Sigmoid colon (tissue), 7 donors: ENCODE measurements at places on chromosomes 16 and 17.

GRCh38 chr16:66858740-66859396 lies 14.7 kb downstream of the CA7 start:
- no peak for DNase-seq

- no peak for DNase-seq
Observed at GRCh38 chr16:53198933-53199332, 144.1 kb downstream of the CHD9 start.

GRCh38 chr16:82583422-82583821 lies 43.3 kb upstream of the CDH13 start:
- no peak for DNase-seq

- DNase-seq = no peak
Observed at GRCh38 chr16:52515068-52515671, 31.8 kb downstream of the TOX3 start.

- DNase-seq = peak; percentile 80
Observed at GRCh38 chr16:11679250-11679649, 11.0 kb downstream of the SNN start.

DNA sequence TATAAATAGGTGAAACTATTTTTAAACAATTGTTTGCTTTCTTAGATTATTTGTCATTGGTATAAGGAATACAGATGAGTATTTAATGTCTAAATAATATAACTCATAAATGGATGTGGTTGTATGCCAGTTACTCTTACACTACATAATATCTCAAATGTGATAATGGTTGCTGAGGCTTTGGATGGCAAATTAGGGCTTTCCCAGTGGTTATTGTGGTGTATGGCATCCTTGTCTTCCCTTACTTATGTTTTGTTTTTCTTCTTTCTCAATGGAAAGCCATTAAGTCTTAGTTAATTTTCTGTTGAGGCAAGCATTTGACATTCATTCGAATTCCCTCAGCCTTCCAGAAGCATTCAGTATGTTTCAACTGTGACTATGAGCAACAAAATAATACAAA lies 10.5 kb downstream of the OMG start:
- no peak for DNase-seq

GRCh38 chr16:74183601-74184360 lies 112.8 kb upstream of the PSMD7 start:
- no peak for DNase-seq

GRCh38 chr16:68590201-68590994 lies 51.3 kb downstream of the ZFP90 start:
- no peak for DNase-seq

GRCh38 chr16:11350921-11351335 lies 5.7 kb downstream of the RMI2 start:
- DNase-seq = no peak

- DNase-seq = no peak
Observed at GRCh38 chr17:65261682-65262636, 124.8 kb downstream of the RGS9 start.

- no peak for DNase-seq
Observed at GRCh38 chr16:2468725-2469398, 2.2 kb upstream of the NTN3 start.

DNA sequence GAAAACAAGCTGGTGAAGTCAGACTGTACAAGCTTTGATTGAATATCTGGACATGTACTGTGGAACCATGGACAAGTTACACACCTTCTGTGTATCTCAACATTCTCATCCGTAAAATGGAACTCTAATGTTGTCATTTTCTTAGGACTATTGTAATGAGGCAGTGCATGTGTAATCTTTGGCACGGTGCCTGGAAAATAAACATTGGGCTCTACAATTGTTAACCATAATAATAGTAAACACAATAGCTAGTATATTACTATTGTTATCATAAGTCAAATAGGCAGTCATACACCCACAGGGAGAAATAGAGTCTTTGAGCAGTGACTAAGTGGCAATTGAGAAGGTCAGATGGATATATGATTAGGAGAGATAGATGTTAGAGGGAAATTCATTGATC lies 39.8 kb upstream of the ANKFN1 start:
- no peak for DNase-seq

DNA sequence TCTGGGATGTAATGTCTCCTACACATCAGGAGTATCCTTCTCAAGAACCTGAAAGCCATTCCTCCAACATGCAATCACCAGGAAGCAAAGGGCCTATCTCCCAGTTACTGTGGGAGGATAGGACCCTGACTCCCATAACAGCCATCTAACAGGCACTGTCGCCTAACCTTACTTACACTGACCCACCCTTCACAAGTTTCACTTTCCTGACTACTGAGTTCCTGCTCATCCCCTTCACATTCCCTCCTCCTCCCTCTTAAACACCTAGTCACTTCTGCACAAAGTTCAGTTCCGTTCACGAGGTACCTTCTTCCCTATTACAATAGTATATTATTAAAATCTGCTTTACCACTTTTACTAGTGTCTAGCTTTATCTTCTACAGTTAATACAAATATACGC lies 1.3 kb downstream of the C17orf67 start:
- DNase-seq = no peak

- no peak for DNase-seq
Observed at GRCh38 chr17:11780621-11781020, 182.4 kb downstream of the DNAH9 start.

DNA sequence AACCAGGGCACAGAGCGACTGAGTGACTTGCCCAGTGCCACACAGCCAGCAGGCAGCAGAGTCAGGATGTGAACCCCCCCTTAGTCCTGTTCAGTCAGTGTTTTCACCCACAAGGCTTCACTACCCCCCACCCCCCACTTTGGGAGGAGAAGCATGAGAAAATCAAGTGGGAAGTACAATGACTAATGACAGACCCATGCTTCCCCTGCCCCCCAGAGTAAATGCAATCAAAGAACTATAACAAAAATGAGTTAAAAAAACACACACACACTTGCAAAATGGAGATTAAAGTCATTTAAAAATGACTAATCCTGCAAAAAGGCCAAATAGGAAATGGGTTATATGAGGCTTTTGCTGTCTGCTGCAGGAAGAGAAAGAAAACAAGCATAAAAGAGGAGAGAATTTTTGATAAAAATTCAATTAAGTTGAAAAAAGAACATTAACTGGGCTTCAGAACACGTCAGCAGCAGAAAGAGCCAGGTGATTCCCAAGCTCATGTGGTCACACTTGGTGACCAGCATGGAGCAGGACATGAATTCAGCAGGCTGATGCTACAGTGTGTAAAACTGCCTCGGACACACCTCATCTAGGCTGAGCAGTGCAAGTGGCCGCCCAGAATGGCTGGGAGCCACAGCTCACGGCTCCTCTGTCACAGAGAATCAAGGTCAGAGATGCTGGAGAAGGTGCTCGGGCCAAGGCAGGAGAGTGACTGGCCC lies 212.3 kb downstream of the ZNF423 start:
- no peak for DNase-seq

GRCh38 chr16:11168386-11169051 lies 87.5 kb downstream of the SOCS1 start:
- DNase-seq = no peak

DNA sequence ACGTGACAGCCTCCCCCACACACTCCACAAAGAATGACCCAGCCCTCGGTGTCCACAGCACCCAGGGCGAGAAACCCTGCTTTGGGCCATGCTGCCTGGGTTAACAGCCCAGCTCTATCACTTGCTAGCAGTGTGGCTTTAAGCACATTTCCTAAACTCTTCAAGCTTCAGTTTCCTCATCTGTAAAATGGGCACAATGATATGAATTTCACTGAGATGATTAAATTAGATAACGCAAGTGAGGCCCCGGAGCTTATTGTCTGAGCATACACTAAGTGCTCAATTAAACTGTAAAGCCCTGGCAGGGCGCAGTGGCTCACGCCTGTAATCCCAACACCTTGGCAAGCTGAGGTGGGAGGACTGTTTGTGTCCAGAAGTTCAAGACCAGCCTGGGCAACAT lies 79.4 kb downstream of the LITAF start:
- DNase-seq = no peak

- DNase-seq = no peak
Observed at GRCh38 chr16:68363658-68364521, 53.1 kb downstream of the PRMT7 start.

GRCh38 chr16:31456988-31457360 lies 2.3 kb upstream of the ARMC5 start:
- DNase-seq = peak; percentile 47

DNA sequence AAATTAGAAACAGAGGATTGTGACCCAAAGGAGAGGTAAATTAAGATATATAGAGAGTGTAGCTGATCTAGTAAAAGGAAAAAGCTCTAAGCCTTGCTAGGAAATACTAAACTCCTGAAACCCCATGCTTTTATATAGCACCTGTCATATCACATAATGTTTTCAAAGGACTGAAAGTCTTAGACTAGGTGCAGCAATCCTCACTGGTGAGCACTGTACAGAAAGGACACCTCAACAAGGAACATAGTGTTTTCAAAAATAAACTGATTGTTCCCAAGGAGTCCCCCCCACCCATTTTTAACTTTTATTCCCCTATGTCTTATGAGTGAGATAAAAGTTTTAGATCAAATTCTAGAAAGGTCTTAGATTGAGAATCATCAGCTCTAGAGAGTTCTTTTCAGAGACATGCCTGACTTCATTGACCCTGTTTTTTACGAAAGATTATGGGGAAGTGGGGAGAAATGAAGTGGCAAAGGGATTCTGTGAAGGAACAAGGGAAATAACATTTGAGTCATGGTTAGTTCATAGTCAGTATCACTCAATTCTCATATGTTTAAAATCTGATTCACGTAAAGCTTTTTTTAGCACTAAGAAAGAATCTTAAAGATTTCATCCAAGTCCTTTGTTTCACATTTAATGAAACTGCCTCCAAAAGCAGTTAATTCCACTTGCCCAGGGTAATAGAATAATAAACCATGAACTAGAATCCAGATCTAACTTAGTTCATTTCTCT lies 166.4 kb downstream of the CYB561 start:
- no peak for DNase-seq

DNA sequence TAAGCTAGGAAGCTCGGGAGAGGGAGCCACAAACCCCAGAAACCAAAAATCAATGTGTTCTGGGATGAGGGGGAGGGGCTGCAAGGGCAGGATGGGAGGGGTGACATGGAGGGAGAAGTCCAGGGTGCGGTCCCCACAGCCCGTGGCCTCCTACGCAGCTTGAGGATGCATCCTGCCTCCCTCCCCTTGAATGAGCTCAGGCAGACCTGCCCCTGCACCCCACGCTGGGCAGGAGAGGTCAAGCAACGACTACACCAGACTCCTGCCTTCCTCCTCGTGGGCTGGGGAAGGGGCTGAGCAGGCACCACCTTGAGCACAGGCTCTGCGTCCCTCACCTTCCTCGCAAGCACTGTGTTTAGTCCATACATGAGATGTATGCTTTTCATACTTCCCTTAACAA lies 3.9 kb downstream of the ANKRD13B start:
- no peak for DNase-seq

DNA sequence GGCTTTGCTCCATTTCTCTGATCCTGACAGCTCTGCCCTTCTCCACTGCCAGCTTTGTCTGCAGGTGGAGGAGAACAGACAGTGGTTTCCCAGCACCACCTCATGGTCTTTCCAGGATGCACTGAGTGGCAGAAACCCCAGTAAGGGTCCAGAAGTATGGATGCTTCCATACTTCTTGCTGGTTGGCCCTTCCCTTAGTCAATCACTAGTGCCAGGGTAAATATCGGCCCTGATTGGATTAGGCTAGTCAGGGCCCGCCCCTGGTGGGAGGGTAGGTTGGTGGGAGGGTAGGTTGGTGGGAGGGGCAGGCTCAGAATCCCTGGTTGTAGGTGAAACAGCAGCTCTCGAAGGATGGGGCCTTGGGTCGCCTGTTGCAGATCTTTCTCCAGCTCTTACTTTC lies 10.2 kb downstream of the RNF213 start:
- no peak for DNase-seq

GRCh38 chr17:74542727-74543383 lies 3.1 kb downstream of the CD300C start:
- DNase-seq = peak; percentile 50

GRCh38 chr16:23914946-23915530 lies 79.3 kb downstream of the PRKCB start:
- peak; percentile 73 for DNase-seq

DNA sequence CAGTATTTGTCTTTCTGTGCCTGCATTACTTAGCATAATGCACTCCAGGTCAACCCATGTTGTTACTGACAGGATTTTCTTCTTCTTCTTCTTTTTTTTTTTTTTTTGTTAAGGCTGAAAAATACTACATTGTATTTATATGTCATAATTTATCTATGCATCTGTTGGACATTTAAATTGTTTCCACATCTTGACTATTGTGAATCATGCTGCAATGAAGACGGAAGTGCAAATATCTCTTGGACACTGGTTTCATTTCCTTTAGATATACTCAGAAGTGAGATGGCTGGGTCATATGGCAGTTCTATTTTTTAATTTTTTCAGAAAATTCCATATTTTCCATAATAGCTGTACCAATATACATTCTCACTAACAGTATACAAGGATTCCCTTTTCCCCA lies 272.7 kb upstream of the PMFBP1 start:
- no peak for DNase-seq

- DNase-seq = no peak
Observed at GRCh38 chr16:85017151-85017550, 5.8 kb upstream of the ZDHHC7 start.

DNA sequence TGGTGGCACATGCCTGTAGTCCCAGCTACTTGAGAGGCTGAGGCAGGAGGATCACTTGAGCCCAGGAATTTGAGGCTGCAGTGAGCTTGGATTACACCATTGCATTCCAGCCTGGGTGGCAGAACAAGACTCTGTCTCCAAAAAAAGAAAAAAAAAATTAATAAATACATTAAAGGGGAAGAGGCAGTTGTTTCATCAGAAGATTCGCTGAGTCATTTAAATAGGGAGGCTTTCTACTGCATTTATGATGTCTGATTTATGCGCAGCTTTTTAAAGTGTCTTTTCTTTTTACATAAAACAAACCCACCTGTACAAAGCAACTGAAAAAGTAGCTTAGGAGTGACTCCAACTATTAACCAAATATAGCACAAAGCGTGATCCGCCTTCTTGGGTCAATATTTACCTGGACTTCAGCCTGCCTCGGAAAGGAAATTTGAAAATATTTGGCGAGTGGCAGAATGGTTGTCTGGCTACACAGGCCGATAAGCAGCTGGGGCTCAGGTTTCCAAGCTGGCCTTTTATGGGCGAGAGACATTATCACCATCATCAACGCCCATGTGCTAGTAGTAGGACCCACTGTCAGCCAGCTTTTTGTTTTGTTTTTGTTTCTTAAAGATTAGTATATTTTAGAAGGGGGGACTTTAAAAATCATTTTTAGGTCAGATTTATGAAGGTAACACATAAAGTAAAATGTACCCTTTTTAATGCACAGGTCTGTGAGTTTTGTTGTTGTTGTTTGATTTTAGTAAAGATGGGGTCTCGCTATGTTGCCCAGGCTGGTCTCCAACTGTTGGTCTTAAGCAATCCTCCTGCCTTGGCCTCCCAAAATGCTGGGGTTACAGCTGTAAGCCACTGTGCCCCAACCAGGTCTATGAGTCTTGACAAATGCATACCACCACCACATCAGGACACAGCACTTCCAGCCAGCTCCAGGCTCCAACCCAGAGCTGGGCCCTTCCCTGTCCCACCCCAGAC lies 42.5 kb upstream of the RASD1 start:
- DNase-seq = no peak

GRCh38 chr16:69532641-69533455 lies 32.9 kb upstream of the NFAT5 start:
- no peak for DNase-seq

GRCh38 chr16:87563022-87563421 lies 39.3 kb upstream of the JPH3 start:
- no peak for DNase-seq

GRCh38 chr17:47701608-47702007 lies 7.6 kb downstream of the TBKBP1 start:
- no peak for DNase-seq
